KG1 (cell line): ENCODE measurements at places on chromosomes 1 and 21.
A peak's percentile ranks its signal among the peaks of the same experiment; 100 is the strongest.

DNA sequence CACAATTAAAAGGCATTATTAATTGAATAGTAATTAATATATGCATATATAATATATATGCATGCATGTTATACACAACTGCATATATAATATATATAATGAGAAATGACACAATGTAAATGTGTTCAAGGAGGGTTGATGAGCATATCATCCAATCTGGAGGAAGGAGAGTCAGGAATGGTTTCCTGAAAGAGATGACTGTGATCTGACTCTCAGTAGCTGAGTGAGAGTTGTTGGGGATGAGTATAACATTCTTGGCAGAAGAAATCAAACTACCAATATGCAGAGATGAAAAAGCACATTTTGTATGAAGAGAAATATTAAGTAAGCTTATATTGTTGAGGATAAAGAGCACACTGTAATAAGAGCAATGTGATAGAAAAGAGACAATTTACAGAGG lies 37.3 kb downstream of the F13B start:
- DNase-seq = no peak

DNA sequence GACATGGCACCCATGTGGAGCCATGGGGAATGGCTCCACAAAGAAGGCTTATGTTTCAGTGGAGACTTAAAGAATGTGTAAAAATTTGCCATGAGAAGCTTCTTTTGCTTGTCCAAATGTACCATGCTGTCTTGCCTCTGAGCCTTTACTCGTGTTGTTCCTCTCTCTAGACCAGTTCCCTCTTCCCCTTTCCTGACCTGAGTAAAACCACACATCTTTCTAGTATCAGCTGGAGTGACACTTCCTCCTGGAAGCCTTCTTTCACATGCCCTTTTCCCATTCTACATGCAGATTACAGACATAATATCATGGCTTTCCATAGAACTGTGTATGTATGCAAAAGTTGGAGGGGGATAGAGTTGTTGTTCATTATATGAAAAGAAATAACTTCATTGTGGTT lies 13.6 kb upstream of the GPX7 start:
- DNase-seq = no peak

DNA sequence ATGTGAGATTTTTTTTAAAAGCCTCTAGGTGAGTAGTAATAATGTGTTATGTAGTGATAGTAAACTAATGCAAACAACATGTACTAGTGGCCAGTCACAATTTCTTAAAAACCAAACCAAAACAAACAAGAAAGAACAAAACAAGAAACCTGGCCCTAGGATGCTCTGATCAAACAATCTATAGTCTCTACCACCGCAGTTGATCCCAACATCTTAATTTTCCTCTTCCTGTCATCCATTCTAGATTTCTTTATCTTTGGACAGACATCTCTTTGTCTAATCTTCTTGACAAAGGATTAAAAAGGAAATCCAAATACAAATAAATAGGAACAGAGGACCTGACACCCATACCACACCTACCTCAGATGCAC lies 188.2 kb upstream of the ADAMTS5 start:
- no peak for DNase-seq

GRCh38 chr1:110057963-110058518 lies 12.4 kb downstream of the ALX3 start:
- no peak for DNase-seq

DNA sequence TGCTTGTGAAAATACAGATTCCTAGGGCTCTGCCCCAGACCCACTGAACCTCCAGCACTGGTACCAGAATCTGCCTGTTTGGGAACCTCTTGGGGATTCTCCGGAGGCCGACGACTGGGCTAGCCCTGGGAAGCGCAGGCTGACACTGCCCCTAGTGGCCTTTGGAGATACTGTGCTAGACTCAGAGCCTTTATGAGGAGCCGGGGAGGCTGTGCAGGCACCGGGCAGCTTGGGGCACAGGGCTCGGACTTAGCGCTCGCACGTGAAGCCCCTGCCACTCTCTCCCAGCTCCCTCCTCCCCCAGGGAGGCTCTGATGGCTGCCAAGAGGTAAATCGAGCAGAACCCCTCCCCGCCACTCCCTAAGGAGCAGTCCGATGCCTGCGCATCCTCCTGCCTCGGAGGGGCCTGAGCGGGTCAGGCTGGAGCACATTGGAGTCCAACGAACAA lies 144.6 kb upstream of the TNR start:
- DNase-seq = no peak

GRCh38 chr1:46580140-46580903 lies 23.7 kb downstream of the MKNK1 start:
- peak; percentile 11 for DNase-seq

DNA sequence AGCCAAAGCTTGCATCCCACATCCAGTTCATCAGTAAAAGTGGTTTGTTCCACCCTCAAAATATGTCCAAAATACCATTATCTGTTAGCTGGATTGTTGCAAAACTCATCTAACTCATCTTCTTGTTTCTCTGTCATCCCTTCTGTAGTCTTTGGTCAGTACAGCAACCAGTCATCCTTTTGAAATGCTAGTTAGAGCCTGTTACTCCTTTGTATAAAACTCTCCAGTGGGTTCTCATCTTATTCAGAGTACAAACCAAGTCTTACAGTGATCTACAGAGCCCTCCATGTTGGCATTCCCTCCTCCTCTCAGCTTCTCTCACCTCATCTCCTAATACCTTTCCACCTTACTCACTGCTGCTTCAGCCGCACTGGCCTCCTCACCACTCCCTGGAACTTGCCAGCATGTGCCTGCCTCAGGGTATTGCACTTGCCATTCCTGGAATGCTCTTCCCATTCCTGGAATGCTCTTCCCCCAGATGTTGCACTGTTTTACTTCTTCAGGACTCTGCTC lies 70.6 kb downstream of the LAMC1 start:
- no peak for DNase-seq

GRCh38 chr1:4379451-4380175 lies 274.8 kb upstream of the AJAP1 start:
- no peak for DNase-seq

- no peak for DNase-seq
Observed at GRCh38 chr21:17711896-17712295, 99.2 kb upstream of the BTG3 start.

DNA sequence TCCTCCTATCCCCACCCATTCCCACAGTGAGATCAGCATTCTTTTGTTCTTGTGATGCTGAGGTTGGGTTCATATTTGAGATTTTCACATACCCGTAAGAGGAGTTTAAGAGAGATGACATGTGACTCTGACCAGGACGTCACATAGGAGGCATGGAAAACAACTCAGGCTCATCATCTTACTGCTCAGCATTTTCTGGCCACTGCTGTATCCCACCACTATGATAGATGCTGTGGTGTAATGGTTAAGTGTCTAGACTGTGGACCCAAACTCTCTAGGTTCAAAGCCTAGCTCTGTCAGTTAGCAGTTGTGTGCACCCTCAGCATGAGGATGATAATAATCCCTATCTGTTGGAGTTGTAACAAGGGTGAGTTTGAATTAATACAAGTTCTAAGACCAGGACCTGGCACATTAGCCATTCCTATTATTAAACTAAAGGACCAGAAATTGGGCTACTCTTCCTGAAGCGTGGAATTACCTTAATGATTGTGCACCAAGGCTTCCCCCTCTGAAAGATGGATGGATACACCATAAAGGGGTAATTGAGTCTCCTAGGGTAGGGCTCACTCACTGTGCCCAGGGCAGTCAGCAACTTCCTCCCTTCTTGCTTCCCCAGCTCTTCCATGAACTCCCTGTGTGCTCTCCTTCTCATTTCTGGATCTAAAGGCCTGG lies 40.9 kb downstream of the LGR6 start:
- no peak for DNase-seq

GRCh38 chr1:15956150-15956549 lies 19.8 kb downstream of the ZBTB17 start:
- no peak for DNase-seq

- DNase-seq = no peak
Observed at GRCh38 chr1:92964998-92965397, 3.7 kb upstream of the DIPK1A start.

GRCh38 chr1:224454402-224455055 lies 19.9 kb upstream of the WDR26 start:
- no peak for DNase-seq

DNA sequence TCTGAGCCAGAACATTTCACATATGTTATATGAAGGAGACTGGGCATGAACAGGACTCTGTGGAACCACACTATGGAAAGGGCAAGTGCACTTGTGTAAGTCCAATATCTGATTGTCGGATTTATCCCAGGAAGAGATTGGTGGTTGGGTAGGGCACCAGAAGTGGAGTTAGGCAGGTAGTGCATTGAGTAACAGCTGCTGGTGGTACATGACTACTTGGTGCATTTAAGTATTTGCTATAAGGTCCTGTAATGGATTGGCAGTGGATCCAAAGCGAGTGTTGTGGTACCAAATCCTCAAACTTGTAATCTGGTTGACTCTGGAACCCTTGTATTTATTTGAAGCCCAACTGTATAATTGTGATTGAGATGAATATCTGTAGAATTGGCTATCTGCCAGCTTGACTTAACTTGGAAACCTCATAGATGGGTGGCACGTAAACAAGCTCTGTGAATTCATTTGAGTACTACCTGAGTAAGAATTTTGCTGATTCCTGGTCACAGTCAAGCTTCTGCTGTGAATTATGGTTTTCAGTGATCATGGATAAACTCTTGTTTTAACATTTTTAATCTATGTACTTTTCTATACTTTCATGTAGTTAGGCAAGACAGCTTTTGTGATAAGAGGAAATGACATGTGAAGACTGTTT lies 21.1 kb downstream of the UBAP2L start:
- DNase-seq = no peak

GRCh38 chr1:17392199-17392740 lies 20.3 kb downstream of the PADI6 start:
- no peak for DNase-seq

- DNase-seq = no peak
Observed at GRCh38 chr1:118396829-118397495, 211.9 kb upstream of the SPAG17 start.

GRCh38 chr1:3669971-3670431 lies 17.7 kb downstream of the TP73 start:
- DNase-seq = no peak

DNA sequence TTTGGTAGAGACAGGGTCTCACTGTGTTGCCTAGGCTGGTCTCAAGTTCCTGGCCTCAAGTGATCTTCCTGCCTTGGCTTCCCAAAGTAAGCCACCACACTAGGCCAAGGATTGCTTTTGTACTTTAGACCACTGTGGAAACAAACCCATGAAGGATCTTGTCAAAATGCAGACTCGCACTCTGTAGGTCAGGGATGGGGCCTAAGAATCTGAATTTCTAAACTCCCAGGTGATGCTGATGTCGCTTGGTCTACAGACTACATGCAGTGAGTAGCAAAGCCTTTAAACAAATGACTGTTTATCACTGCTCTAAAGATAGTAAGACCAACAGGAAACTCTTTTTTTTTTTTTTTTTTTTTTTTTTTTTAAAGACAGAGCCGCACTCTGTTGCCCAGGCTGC lies 54.1 kb upstream of the MUTYH start:
- DNase-seq = no peak

DNA sequence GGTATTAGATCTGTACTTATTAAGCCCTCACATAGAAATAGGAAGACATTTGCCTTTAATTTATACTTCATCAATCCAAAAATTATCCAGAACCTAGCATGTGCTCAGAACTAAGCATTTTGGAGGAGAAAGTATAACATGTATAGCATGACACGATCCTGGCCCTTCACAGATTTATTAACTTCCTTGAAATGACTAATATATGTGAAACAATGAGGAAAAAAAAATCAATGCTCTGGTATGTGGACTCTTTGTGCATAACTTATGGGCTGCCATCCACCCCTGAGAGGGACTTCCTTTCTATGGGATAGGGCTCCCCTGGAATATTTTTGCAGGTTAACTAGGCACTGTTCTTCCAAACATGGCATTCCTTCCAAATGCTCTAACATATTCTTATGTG lies 36.6 kb downstream of the CCDC185 start:
- no peak for DNase-seq

DNA sequence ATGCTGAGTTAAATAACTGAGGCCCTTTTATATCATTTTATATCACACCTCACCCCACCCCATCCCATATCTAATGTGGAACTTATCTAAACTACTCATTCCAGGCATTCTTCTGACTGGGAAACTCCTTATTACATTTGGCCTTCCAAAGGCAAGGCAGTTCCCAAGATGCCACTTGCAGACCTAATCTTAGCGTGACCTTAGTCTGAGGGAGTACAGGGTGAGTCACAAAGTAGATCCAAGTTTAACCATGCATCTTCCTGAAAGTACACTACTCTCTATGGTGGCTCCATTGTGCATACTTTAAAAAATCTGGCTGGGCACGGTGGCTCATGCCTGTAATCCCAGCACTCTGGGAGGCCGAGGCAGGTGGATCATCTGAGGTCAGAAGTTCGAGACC lies 353.6 kb upstream of the C1orf87 start:
- no peak for DNase-seq

DNA sequence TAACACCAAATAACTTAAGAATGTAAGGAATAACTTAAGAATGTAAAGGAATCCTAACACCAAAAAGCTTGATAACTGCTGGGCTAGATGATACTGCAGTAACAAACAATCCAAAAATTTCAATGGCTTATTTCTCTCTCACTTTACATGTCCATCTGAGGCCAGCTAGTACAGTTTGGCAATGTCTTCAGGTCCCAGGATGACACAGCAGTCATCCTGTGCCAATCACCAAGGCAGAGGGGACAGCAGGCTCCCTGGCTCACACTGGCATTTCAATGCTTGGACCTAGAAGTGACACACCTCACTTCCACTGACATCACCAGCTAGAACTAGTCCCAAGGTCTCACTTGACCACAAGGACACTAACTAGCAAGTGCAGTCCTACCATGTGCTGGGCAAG lies 15.3 kb downstream of the DNAJC11 start:
- DNase-seq = no peak

DNA sequence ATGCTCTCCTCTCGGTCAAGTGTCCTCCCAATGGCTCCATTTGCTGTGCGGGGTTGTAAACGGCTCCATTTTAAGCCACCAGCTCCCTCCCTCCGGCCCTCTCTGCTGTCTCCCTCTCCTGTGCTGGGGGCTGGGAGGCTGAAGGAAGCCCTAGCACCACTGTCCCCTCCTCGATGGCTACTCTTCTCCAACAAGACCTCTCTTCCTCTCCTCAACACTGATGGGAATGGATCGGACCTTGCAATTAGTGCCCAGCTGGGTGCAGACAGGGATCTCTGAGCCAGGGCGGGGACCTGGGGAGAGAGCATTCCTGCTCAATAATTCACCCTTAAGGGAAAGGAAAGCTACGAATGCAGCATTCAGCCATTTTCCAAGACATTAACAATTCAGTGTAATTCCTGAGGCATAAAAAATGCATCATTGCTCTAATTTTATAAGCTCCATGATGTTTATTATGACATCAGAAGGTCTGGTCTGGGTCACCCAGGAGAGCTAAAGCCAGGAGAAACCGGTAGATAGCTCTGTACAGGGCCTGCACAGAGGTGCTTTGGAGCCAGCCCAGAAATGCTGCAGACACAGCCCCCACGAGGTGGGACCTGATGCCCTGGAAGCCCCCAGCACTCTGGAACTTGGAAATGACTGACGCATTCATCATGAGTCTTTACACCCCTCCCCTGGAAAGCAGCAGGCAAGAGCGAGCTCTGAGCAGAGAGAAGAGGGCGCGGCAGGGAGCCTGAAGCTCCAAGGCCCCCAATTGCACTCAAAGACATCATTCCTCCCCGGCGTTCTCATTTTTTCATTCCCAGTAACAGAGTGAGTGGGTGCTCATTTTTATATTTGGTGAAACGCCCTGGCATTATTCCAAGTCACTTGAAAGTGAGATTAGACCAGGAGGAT lies 76.2 kb upstream of the VAMP3 start:
- DNase-seq = no peak

- peak; percentile 28 for DNase-seq
Observed at GRCh38 chr1:41268154-41268770, 26.2 kb upstream of the SCMH1 start.
